ENCODE measurements at places on chromosomes 2 and 18.

DNA sequence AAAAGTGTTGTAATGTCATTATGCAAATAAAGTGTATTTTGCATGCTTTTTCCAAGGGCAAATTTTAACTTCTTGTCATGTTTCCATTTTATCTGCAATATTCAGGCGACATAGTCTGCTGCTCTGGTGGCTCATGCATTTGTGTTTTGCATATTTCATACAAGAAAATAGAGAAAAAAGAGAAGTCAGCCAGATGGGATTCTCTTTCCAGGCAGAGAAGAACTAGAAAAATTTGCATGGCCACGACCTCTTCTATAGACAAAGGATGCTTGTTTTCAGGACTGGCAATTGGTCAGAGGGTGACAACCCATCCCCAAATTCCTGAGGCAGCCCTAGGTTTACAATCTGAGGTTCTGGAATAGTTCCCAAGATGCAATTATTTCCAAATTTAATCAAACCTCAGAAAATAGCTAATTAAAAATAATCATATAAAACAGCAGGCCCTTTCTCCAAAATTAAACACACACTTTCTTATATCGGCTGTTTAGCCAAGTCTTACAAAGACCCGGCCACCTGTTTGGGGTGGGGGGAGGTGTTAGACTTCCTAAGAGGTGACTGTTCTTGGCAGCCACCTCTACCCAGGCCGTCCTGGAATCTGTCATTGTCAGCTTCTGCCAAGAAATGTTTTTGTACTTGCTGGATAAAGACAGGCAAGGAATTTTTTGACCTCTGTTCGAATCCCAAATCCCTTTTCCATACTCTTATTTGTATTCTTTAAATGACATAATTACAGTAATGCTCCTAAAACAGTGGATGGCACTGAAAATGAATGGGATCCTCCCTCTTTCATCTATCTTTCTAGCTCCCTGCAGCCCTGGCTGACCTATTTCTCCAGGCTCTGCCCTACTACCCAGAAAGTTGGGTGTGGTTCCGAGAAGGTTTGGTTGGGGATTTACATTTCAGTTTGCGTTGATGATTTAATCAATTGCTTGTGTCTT, 20.8 kb upstream of the SOS1 start:
- DNase-seq, result no peak

- DNase-seq, result no peak
Measured at GRCh38 chr2:230447455-230448451, 31.8 kb downstream of the SP100 start.

DNA sequence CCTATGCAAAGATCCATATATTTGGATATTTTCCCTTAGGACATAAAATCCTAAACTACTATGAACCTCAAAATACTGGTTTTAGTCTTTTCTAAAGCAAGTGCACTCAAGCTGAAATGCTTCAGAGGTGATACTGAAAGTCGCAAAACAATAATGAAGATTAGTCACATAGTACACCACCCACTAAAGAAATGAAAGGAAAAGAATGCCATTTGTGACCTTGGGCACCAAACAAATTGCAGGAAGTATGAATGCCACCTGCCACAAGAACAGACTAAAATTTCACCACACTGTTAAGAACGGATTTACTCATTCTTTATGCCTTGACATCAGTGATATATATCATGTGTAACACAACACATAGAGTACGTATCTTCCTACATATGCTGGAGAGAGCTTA, 161.5 kb downstream of the ZNF521 start:
- DNase-seq, result no peak

DNA sequence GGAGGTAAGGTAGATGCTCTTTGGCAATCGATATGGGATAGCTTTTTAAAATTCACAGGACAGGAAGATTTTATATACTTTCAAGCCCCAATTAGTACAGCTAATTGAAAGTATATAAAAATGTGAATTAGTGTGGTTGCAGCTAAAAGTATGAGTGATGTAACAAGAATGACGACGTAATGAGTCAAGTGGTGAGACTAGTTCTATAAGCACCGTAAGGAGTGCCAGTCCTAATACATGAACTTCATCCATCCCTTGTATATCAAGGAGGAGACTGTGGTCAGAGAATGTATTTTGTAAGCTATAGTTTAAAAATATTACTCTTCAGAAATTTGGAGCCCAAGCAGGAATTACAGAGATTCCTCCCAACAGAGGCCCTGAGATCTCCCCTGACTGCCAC, 25.8 kb downstream of the DNAJC27 start:
- no peak for DNase-seq

- no peak for DNase-seq
Measured at GRCh38 chr2:100291152-100291970, 30.9 kb downstream of the LONRF2 start.

GRCh38 chr2:6580982-6581381, 284.7 kb downstream of the CMPK2 start:
- DNase-seq, result no peak

GRCh38 chr2:158204741-158205165, 103.1 kb downstream of the UPP2 start:
- DNase-seq, result no peak

DNA sequence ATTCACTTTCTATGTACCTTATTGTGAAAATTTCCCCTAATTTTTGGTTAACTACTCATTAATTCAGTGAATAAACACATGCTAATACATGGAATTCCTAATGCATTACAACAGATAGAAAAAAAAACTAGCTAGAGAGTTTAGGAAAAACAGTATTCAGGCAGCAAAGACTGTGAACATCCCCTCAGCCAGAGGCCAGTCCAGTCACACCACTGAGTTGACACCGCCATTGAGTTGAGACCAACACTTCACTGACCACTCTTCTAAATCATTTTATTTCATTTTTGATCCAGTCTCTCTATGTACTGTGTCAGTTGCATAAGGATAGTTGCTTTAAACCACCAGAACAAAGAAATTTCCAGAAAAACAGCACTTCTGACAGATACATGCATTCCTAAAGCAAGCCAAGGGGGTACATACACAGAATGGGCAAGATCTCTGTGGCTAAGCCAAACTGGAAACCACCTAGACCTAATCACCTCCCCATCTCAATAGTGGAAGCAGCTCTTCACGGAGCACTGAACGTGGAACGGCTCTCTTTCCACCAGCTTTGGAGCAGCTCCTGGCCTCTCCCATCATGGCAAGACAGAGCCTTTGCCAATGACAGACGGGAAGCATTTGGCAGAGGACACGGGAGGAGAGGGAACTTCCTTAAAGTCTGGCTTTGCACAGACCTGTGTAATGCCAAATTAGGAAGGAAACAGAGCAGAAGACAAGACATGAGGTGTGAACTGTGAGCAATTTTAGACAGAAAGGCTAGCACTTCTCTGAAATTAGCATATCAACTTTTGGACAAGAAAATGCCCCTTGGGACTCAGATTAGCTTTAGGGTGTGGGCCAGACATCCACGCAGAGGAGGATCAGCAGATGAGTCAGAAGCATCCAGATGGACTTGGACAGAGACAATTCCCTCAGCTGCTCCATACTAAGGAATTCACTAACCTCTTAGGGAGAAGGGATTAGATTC, 36.4 kb downstream of the CACNB4 start:
- DNase-seq, result no peak

DNA sequence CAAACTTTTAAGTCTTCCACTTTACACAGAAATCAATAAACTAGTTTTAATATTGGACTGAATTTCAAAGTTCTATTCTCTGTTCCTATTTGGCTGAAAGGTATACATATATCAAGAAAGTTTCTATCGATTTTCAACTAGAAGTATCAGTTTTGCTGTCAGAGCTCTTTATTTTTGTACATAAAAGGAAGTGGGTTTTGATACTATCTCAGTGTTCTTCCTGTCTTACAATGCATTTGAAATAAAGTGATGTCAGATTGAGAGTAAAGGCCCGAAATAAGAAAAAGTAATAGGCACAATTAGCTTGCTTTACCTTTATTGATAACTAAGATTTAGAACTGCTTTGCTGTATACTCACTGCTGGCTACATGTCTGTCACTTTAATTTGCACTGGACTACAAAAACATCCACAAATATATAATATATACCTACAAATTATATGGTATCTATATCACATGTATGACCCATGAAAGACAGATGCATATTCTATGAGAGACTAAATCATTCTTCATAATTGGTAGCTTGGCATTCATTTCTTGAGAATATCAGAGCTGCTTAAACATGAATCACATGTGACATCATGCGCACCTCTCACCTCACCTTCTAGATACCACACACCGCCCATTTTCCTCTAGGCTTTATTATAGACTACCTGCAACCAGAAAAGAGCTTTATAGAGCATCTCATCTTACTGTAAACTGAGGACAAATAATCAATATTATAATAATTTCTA, 83.6 kb downstream of the ASXL2 start:
- DNase-seq, result no peak

DNA sequence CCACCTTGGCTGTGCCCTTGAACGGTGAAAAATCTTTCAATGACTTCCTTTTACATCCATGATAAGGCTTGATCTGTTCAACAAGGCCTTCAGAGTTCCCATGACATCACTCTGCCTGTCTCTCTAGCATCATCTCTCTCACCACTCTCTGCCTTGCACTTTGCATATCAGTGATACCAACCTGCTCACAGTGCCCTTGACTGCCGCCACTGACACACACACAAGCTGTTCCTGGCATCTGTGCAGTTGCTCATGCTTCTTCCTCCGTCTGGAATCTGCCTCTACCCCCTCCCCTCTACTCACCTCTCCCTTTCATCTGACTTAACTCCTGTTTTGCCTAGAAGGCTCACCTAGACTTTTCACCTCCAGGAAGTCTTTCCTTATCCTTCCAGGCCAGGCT, 79.1 kb upstream of the SEC11C start:
- DNase-seq, result no peak

DNA sequence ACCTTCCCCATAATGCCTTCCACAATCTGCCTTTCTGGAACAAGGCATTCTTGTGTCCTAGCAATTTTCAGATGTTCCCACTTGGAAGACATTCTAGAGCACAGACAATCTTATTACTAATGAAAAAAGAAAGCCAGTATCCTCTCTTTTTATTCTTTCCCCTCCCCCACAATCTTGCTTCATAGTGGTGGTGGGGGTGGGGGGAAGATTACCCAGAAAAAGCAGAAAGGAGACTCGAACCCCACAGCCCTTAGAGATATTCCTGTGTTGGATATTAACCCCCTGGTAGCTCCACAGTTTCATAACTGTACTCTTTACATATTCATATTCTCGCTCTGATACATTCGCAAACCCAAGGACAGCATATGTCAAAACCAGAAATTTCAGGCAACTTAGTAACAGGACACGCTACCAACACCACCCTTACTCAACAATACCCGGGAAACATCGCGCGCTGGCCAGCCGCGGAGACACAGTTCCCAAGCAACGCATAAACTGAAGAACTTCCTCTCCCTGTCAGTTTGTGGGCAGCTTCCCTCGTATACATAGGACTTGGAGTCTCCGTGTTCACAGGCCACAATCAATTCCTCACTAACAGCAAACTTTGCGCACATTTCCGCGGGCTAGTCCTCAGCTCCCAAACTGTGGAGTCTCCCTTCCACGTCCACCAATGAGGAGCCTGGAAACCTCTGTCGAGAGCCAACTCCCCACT, 793 bp downstream of the NR4A2 start:
- no peak for DNase-seq

- DNase-seq, result no peak
Measured at GRCh38 chr18:22666411-22666940, 248.8 kb upstream of the CTAGE1 start.

DNA sequence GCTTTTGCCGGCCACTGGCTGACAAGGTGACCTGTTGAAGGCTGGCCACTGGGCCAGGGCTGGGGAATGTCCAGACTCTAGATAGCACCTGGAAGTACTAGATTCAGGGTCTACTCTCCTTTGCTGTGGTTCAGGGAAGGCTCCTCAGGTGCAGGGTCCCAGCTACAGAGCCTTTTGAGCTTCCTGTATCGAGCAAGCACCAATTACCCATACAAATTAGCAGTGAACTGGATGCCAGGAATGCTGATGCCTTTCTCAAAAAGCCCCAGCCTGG, 213.4 kb downstream of the CYP26B1 start:
- DNase-seq, result no peak

- no peak for DNase-seq
Measured at GRCh38 chr2:228065686-228066085, 115.8 kb downstream of the SPHKAP start.

DNA sequence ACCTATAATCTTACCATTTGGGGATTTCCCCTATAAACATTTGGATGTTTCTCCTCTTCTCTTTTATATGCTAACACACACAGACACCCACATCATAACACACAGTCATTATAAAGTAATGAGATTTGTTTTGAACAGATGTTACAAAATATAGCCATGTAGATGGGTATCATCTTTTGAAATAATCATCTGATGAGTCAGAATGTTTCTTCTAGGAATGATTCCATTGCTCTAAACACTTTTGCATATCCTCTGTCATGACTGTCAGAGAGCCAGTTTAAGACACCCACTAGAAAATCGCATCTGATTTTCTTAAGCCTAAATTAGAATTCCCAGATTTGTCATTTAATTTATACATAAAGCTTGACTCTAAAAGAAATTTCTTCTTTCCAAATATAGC, 442.6 kb downstream of the CMPK2 start:
- DNase-seq, result no peak

- DNase-seq, result no peak
Measured at GRCh38 chr2:51722311-51722710, 690.4 kb upstream of the NRXN1 start.

- no peak for DNase-seq
Measured at GRCh38 chr18:79392226-79392625, 3.5 kb upstream of the NFATC1 start.

DNA sequence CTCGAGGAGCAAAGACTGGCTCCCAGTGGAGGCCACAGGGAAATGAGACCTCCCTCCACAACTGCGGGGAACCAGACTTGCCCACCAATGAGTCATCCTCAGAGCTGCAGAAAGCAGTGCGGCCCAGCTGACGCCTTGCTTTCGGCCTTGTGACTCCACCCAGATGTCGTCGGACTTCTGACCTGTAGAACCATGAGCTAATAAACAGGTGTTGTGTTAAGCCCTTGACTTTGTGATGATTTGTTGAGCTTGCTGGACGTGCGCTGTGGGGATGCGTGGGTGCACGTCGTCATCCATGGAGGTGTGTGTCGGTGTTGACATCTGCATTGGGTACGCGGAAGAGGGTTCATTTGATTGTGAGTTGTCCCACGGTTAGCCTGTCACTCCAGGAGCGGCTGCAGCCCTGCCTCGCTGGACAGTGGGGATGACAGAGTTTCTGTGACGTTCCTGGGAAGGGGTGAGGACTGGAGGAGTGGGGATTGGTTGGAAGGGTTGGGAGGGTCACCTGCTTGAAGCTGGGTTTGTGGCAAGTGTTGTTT, 154.1 kb downstream of the SH3BP4 start:
- DNase-seq, result no peak

DNA sequence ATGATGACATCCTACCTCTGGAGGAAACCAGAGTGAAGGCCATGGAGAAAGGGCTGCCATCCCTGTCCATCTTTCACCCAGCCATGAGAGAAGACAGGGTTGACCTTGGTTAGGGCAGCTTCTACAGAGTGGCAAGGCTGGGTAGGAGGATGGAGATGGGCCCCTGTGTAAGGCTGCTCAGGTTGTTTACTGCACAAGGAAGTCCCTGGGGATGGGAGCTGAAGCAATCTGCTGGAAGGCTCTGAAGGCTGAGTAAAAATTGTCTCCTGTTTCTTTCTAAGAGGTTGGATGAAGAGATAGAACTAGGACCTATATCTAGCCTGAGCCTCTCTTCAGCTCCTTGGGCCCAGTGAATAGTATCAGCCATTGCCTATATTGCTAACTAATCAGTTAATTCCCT, 14.4 kb downstream of the ELMOD3 start:
- no peak for DNase-seq
